Psoas muscle (tissue), 8 donors: ENCODE measurements at places on chromosomes 5 and 9. TPM values are rescaled to one million over a fixed set of nuclear protein-coding genes. Genes with fewer than 3 reads are reported as not detected.

Gene PLCXD3
- 0.17 TPM for polyA plus RNA-seq

Gene PAEP
- not detected for polyA plus RNA-seq

- no peak for DNase-seq
Observed at GRCh38 chr5:56588131-56588487, 227.2 kb upstream of the MAP3K1 start.

DNA sequence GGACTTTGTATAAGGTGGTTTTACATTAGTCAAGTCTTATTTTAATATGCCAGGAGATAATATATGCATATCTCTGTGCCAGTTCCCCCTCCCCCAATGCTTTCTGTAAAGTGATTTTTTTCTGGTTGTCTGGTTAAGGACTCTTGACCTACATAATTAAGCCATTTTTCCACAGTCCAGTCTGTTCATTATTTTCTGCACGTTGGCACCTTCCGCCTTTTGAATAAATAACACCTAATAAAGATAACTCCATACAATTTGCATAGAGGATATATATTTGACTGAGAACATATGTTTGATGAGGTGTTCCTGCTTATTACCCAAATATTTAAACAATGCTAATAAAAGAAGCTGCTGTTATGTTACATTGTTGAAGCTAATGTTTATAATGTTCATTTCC, 320.9 kb downstream of the DMAC1 start:
- no peak for DNase-seq

- peak; percentile 55 for DNase-seq
Observed at GRCh38 chr9:99433555-99433954, 211.5 kb downstream of the SEC61B start.

DNA sequence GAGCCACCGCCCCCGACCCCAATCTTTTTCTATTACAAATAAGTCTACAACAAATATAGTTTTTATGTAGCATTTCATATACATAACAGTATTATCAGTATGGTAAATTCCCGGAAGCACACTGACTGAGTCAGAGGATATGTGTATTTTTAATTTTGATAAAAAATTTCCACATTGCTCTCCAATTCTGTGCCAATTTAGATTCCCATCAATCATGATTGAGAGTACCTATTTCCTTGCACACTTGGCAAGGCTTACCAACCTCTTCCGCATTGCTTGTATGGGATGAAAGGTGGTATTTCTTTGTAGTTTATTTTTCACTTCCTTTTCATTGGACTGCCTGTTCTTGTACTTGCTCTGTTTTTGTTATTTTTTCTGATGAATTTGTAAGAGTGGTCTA, 204.6 kb downstream of the RFX3 start:
- no peak for DNase-seq
